ENCODE measurements at places on chromosomes 11 and 22.
A peak's percentile ranks its signal among the peaks of the same experiment; 100 is the strongest.

- no peak for DNase-seq
These were observed 11.6 kb downstream of the SLC3A2 start for GRCh38 chr11:62892077-62892922.

DNA sequence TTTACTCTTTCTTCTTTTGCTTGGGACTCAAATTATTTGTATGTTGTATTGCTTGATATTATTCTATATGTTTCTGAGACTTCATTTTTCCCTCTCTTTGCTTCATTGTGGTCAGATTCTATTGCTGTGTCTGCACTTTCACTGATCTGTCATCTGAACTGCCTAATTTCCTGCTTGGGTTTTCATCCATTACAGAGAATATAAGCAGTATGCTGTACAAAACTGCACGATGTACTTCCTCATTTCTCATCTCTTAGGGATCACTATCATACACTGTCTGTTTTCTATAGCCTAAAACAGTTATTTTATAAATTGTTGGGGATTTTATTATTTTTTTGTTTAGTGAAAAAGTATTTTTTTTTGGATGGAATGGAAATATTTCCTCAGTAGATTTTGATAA, 736.7 kb upstream of the ANO5 start:
- no peak for DNase-seq

DNA sequence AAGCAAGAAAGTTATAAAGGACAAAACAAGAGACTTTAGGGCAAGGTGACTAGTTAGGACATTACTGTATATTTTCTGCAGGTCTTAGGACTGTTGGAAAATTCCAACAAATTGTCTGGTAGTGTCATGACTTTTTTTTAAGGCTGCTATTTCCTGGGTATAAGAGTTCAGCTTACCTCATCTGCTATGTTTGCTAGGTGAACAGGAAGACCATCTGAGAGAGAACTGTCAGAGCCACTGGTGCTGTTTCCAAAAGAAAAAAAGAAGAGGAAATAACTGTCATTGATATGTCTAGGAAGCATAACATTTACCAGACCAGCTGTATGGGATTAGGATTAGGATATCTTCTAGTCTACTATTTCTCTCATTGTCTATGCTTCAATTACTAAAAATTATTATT, 26.3 kb upstream of the MTCH2 start:
- no peak for DNase-seq

- DNase-seq, result no peak
These were observed 1.6 kb downstream of the FGF19 start for GRCh38 chr11:69702239-69702691.

DNA sequence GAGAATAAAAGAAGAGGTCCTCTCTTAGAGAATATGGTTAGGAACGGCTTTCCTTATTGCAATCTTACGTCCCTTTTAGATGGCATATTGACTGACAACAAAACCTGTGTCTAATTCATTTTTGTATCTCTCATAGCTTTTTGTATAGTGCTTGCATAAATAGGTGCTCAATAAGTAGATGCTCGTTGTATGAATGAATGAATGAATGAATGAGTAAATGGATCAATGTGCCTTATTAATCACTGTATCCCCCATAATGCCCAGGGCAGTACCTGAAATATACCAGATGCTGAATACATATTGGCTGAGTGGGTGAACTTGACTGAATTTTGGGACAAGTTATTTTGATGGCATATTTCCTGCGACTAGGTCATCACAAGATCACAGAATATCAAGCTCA, 97.9 kb downstream of the SERGEF start:
- DNase-seq, result no peak

DNA sequence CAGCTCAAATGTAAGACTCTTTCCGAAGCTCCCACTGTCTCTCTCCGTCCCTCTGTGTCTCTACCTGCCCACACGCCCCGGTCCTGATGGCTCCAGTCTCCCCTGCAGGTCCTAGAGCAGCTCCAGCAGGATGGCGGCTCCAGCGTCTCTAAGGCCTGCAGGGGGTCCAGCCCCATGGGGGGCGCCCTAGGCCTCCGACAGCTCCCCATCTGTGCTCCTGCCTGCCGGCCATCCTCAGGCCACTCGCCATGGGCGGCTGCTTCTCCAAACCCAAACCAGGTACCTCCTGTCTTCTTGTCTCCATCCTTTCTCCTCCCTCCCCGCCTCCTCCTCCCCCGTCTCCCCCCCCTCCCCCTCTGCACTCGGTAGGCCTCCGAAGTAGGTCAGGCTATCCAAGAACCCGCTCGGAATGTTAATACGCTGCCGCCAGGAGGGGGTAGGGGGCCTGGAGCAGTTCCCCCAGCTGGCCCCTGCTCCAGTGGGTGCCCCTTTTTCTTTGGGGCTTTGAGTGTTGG, 699 bp downstream of the AIFM3 start:
- no peak for DNase-seq

- no peak for DNase-seq
These were observed 8.7 kb upstream of the HIPK3 start for GRCh38 chr11:33248416-33248971.

DNA sequence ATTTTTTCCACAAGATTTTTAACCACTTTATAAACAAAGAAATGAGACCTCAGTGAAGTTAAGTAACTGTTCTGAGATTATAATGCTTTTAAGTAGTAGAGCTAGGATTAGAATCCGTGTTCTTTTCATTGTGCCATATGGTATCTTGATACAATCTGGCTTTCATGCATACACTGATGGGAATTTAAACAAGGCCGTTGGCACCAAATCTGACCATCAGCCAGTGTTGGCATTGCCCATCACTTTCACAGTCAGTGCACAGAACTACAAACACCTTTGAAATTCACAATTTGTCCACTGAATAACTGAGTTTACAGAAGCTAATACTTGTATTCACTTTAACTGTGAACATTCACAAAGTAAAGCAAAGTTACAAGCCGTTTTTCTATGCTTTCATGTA, 1228.0 kb downstream of the TBC1D22A start:
- no peak for DNase-seq

- no peak for DNase-seq
These were observed 177.1 kb downstream of the LRRC4C start for GRCh38 chr11:41282395-41282794.

- DNase-seq, result no peak
These were observed 28.8 kb downstream of the FAT3 start for GRCh38 chr11:92253421-92253820.

DNA sequence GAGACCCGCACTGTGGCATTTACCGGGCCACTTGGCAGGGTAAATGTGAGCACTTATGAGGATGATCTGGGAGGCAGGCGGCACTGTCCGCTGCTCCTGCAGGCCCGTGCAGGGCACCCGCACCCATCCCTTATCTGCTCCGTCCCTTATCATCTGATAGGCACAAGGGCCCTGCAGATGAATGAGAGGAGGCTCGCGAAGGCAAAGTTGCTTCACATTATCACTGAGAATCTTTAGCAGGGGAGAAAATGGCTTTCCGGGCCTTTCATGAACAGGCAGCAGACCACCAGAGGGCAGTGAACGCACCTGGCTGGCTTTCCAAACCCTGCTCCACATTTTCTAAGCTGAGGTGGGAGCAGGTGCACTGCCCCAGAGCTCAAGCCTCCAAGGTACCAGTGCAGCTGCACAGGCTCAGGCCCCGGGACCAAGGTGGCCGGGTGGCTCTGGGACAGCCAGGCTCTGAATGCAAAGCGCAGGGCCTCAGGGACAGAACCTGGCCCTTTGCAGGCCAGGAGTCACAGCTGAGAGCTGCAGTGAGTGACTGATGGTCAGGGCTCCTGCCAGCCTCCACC, 165.6 kb downstream of the SHANK2 start:
- peak; percentile 16 for DNase-seq

DNA sequence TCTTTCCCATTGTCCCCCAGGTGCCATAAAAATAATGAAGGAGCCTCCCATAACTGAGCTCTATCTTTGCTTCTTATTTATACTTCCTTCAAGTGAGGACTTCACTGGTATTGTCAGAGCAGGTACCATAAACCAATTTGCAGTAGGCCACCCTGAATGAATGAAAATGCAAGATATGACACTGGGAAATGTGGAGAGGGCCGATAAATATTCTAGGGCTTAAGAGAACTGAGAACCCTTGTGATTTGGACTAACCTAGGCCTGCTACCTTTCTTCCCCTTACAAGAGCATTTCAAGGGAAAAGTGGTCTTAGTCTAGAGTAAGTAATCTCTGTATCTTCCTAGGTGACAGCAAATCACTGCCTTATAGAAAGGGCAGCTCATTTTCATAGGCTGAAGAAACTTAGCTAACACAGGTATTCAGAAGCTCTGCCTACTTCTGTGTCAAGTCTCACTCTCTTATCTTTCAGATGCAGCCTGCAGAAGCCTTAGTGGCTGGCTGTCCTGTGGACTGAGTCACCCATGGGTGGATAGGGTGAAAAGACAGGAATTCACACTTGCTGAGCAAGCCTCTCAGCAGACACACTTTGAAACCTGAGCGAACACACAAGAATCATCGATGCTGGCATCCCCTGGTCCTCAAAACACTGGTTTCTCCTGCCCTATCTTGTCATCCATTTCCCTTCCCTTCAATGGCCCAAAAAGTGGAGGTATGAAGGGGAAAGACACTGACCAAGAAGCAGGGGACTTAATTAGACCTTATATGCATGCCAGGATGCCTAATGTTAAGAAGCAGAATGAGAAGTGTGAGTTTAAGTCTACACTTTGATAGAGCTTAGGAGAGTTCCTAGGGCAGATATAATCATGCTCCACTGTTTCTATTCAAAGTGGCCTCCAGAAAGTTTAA, 15.2 kb downstream of the NRIP3 start:
- DNase-seq, result no peak

- DNase-seq, result no peak
These were observed 13.7 kb downstream of the EHD1 start for GRCh38 chr11:64864473-64865285.

DNA sequence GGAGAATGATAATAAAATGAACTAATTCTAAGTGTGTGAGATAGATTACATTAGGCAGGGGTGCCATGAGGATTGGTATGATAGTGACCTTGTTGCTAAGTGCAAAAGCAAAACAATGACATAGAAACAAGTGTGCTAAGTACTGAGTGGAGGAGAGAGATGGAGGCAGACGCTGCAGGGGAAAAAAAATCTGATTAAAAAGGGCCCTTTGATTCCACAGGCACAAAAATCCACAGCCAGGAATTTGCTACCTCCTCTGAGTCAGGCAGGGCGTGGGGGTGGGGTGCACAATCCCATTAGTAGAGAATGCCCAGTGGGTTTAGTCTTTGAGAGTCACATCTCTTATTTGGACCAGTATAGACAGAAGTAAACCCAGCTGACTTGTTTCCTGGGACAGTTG, at the start of gene CNTF:
Gene CNTF, plus strand, starts transcription at position 322 of the 400 bp plus-strand sequence. CDS start 88 bp downstream, outside the sequence.
- no peak for DNase-seq

- DNase-seq, result no peak
These were observed at the start of gene GRK2 for GRCh38 chr11:67266449-67267187. TSS of gene GRK2 (plus strand) at chr11:67266473. CDS start at chr11:67266700, 227 bp downstream.

DNA sequence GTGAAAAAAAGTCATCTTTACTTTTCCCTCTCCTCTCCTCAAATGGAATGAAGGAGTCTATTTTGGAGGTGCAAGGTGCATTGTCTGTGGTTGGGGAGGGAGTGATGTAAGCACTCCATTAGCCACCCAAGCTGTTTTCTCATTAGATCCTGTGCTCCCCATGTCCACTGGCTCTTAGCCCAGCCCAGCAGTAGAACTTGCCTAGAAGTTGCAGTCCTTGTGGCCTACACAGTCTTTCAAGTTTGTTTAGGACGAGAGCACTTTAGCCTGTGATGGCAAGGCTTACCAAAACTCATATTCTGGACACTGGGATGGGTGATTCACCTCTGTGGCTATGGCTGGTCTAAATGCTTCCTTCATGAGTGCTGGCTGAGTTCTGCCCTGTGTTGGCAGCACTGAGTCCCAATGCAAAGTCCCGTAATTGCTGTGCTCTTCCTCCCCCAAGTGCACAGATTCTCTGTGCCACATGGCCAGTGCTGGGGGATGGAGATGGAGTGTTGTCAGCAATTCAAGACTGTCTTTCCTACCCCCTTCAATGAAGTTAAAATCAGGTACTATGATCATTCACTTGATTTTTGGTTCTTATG, 15.8 kb downstream of the SLC22A25 start:
- no peak for DNase-seq

DNA sequence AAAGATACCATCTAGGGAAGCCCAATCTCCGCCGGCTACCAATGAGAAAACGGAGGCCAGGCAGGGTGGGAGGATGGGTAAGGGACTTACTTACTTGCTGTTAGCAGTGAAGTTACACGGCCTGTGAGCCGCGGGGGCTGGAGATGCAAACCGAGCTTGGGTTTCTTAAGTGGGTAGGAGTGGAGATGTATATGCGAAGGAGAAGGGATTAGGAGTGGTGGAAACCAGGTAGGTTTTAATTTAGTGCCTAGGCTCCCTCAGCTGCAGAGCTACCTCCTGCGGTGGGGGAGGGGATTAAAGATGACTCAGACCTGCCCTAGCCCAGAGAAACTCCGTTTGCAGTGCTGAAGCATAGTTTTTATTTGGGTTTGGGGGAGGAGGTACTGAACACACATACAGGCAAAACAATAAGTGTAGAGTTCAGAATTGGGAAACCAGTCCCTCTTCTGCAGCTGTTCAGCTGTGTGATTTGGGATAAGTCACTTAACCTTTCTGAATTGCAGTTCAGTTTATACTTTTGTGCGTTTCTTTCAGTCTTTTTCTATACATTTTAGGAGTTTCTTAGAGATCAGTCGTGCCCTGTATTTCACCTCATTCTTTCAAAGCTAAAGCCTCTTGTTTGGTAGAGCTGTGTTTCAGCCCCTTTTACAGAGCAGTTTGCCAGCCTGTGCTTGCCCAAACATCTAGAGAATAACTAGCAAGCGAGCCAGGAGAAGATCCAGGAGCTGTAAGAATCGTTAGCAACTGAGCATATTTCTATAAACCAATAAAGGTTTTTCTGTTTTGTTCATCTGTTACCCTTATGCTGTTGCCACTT, 596 bp upstream of the TNRC6B start:
- DNase-seq, result peak; percentile 22

DNA sequence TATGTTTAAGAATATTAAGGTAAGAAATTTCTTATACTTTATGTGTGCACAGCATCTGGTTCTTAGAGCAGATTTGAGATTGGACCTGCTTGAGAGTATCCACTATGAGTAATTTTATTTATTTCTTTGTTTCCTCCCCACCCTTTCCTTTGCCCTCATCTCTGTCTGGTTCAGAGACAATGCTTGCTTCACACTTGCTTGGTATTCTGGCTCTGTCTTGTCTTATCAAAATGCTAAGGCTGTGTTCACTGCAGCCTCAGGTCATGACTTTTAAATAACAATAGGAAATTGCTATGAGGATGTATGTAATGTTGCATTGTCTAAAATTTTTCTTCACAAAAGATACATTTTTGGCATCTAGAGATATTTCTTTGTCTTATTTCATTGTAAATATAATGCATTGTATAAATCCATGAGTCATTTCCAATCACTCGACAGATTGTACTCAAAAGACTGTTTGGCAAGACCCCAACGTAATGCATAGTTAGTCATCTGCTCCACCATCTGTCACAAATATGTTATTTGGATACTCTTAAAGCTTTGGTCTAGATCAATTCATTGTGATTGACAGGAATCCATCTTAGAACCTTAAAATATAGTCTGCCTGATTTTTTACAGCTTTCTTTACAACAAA, 395.7 kb downstream of the AASDHPPT start:
- DNase-seq, result no peak

Measured in SHP77 treated with DMSO at 0.1 percent for 48 hours (cell line).